CD4-positive, alpha-beta memory T cell (primary cell): ENCODE measurements at places on chromosomes 2 and 18. TPM values are rescaled to one million over a fixed set of nuclear protein-coding genes. Genes with fewer than 3 reads are reported as not detected.

DNA sequence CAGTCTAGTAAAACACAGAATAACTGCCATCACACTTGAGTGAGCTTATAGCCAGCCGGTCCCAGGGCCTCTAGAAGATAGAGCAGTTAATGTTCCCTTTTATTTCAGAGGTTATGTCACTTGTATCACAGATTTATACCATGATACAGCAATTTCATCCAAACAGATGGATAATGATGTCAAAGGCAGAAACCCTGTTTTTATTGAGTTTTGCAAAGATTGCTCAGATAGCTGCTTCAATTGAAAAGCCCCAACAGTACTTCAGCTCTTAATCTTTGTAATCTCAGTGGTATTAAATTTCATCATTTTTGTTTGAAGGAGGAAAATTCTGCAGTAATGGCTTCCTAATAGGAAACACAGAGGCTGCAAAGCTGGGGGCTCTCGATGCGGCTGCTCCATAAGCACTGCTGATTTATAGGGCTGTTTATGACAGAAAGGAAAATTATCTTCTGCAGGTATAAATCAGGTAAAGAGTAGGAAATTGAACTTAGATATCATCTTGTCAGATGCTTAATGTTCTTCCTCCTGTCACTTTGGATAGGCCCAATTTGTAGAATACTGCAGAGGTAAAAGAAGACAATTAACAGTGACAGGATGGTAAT lies 112.3 kb downstream of the LNPK start:
- DNase-seq: no peak

Gene SERPINB10
- not detected for total RNA-seq

Gene LHCGR
- total RNA-seq: not detected

DNA sequence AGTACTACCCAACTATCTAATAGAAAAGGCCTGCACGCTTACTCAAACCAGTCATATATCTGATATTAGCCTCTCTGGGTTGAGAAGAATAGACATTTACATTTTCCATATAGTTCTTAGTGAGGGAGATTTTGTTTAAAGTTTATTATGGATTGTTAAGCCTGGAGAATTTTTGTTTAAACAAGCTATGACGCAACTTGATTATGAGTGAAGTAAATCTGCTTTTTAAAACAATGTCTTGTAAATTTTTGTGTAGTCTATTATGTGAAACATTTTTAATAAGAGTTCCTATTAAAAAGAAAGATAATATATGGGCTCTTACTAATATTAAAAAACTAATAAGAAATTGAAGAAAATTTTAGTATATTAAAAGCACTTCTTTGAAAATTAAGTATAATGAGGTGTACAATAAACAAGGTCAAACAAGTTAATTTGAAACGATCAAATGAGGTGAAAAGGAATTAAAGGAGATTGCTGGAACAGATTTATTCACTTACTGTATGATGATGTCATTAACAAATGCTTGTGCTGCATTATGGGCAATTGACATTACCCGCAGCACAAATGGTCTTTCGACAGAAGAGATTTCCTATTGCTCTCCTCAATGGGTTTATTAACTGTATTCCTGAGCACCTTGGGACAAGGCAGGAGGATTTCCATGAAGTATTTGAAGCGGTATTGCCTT lies 229.2 kb upstream of the SMIM21 start:
- no peak for DNase-seq

GRCh38 chr2:109482361-109482861 lies 131.4 kb downstream of the SEPTIN10 start:
- DNase-seq: no peak

- no peak for DNase-seq
Measured at GRCh38 chr18:26438980-26439379, 109.4 kb downstream of the KCTD1 start.

GRCh38 chr2:9397201-9397600 lies 26.1 kb downstream of the ITGB1BP1 start:
- DNase-seq: no peak

GRCh38 chr2:60493804-60494387 lies 59.6 kb downstream of the BCL11A start:
- DNase-seq: no peak

Gene SERPINB11
- not detected for total RNA-seq

DNA sequence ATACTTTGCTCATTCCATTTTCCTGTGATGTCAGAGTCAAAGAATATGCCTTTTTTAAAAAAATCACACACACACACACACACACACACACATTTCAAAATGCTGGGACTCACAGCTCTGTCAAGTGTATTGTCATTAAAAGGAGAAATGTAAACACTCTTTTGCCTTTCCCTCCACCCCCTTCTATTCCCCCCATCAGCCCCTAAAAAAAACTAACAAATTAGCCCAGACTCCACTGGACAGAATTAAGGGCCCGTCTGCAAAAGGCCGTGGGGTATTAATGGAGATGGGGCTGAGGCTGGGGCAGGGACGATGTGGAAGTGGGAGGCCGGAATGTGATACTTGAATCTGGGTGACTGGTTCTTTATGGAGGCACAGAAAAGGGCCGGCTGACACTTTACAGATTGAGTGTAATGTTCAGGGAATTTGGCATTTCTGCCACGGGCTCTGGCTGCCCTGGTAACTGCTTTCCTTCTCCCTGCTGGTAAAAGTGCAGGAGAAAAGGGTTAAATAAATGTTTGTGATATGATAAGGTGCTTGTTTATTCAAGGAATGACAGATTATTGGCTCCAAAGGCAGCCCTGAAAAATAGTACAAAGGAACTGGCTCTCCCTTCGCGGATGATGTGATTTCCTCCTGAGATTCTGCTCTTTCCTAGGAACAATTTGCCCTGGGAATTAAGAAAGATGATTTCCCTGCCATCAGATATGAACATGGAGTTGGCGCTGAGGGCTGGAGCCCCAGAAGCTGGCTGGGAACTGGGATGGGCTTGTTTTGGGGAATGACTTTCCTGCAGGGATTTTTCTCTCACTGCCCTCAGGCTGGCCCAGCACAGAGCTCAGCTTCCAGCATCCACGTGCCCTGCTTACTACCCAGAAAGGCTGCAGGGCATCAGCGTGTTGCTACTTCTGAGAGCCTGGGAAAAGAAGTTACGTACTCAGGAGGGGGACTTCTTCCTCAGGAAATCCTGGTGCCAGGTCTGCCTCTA lies 52.8 kb upstream of the CTAGE1 start:
- no peak for DNase-seq
